ENCODE measurements at places on chromosomes 5 and 9.

DNA sequence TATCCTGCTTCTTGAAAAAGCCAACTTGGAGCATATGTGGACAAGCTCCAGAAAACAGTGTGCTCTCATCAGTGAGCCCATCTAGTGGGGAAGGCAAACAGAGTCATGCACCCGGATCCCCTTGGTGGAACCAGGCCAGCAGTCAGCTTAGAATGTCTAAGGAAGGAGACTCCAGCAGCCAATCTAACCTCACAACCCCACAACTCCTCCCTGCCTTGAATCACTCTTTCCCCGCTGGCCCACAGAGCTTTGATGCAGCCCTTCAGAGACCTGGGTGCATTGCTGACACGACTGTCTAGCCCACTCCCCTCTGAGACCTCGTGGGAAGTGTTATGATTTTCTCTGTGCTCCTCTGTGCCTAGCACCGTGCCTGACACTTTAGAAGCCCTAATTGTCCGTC, 623.7 kb downstream of the BNC2 start:
- DNase-seq, result no peak

DNA sequence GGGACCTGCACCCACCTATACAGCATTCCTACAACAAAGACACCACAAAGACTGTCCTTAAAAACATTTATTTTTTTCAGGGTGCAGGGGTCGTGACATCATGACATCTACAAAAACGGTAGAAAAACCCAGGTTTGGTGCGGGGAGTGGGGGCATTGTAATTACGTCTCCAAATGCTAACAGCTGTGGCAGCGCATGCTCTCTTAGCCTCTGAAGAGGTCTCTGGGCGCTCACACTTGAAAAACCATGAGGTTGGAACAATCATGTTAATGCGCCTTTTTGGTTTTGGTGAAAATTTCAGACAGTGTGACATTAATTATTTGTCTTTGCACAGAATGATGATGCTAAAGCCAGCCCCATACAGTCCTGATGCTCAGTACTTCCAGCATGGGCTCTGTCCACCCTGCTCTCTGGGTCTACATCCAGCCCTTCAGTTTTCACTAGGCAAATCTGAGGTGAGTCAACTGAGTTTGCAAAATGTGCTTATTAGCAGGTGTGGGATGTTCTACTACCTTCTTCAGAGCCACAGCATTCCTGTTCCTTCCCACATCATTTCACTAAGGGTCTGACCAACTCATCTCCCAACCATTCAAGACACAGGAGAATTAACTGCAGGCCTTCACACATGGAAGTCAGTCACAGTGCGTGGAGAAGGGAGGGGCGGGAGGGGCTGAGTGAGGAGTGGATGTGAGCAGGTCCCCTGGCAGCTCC, 14.1 kb downstream of the ALDH1B1 start:
- DNase-seq, result no peak

DNA sequence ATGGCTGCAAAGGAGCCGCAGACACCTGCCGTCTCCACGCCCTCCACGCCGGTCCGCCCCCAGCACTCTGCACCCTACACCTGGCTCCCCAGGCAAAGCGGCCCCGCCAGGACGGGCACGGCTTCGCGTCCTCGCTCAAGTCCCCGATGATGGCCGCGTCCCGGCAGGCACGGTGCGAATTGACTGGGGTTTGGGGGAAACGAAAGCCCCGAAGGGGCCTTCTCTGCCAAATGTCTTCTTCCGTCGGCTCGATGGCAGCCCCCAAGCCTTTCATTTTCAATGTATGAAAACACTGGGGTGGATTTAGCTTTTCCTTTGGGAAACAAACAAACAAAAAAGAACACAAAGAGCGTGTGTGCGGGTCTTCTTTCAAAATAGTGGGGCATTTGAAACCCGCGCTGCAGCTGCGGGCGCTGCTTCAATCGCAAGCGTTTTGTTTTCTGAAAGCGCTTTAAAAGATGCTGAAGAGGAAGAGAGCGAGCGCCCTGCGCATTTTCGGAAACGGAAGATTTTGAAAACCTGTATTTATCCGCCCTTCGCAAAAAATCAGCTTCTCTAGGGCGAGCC, 160.0 kb downstream of the RMI1 start:
- DNase-seq, result no peak

- no peak for DNase-seq
These were observed 254.2 kb downstream of the FANCC start for GRCh38 chr9:95063300-95063699.

DNA sequence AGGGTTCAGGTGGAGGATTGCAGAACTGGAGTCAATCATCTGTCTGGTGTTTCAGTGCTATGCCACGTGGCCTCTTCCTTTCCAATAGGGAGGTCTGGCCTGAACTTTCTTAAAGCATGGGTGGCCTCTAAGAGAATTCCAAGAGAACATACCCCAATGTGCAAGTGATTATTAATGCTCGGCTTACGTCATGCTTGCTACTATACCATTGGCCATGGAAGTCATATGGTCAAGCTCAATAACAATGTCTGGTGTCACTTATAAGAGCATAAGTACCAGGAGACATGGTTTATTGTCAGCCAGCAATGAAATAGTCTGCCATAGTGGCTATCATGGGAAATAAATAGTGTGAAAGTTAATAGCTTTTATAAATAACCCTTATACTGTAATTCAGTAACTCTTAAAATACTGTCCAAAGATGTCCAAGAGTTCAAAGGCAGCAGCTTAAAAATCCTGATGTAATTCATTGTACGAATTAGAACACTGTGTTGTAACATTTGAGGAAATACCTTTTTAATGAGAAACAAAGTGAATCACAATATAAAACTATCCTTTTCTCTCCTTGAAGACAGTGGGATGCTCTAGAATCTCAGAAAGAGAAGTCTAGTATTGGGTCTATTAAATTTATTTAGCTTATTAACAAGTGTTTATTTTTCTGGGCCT, 355.4 kb upstream of the PRR16 start:
- DNase-seq, result no peak

DNA sequence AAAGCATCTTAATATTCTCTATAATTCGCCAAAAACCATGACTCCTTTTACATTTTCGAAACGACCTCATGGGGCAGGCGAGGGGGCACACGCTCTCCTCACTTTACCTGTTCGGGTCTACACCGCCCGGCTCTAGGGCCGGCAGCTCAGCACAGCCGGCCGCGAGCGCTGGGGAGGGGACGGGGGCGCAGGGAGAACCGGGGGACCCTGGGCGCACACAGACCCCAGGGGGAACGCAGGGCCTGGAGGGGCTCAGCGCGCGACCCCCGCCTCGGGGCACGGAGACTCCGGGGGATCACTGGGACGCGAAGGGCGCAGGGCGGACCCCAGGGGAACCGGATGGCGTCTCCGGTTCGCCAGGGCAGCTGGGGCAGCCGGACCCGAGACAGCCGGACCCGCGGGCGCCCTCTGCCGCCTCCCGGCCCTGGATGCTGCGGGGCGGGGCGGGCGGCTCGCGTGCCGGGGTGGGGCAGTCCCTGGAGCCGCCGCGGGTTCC, at the start of gene AHRR:
TSS of gene AHRR (plus strand) at position 485 of the 496 bp plus-strand sequence. CDS start 22,189 bp downstream, outside the sequence.
- peak; percentile 51 for DNase-seq

GRCh38 chr9:126956917-126957686, 42.5 kb downstream of the RALGPS1 start:
- no peak for DNase-seq

GRCh38 chr9:135281791-135282737, 194.6 kb downstream of the OLFM1 start:
- DNase-seq, result no peak

DNA sequence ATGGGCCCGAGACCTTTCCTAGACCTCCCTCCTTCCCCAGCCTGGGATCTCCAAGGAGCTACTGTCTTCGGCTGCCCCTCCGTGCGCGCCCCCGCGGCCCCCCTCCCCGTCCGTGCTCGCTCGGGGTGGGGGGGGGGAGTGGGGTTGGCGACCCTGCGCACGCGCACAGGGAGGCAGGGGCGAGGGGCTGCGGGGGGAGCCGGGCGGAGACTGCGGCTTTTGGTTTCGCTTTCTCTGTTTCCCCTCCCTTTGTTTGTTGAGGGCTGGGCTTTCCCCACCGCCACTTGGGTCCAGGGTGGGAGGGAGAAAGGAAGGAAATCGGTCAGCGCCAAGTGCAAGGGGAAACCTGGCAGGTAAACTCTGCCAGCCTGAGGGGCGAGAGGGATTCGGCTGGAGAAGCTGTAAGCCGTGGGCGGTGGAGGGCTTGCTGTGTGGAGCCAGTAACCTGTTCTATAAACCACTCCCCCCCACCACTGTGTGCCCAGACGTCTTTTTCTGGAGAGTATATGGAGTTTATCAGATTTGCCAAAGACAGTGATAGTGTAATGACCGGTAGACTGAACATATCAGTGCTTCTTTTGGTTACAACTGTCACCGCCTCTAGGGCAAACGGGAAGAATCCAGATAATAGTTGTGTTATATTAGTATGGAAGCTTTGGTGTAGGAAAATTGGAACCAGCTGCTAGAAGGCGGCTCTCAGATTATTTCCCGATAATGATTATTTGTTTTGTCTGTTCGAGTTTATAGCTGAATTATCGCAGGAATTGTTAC, 684 bp downstream of the DNAJA1 start:
- no peak for DNase-seq

DNA sequence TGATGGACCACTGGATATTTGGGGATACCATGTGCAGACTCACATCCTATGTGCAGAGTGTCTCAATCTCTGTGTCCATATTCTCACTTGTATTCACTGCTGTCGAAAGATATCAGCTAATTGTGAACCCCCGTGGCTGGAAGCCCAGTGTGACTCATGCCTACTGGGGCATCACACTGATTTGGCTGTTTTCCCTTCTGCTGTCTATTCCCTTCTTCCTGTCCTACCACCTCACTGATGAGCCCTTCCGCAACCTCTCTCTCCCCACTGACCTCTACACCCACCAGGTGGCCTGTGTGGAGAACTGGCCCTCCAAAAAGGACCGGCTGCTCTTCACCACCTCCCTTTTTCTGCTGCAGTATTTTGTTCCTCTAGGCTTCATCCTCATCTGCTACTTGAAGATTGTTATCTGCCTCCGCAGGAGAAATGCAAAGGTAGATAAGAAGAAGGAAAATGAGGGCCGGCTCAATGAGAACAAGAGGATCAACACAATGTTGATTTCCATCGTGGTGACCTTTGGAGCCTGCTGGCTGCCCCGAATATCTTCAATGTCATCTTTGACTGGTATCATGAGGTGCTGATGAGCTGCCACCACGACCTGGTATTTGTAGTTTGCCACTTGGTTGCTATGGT, 54.5 kb upstream of the HNRNPA0 start:
- DNase-seq, result no peak

DNA sequence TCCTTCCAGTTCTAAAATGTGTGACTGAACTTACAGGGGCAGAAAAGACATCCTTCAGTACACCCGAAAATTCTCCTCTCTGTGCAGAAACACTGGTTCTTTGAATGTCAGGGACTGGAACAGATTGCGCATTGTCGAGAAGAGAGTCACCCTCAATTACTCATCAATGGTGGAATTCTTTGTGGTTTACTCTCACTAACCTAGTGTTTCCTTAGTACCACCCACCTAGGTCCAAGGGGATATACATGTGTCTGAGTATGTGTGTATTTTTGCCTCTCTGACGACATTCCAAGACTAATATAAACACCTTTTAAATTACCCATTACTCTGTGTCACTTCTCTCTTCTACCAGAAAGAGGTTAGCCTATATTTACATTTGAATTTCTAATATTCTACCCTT, 660.8 kb downstream of the TLE1 start:
- DNase-seq, result no peak

DNA sequence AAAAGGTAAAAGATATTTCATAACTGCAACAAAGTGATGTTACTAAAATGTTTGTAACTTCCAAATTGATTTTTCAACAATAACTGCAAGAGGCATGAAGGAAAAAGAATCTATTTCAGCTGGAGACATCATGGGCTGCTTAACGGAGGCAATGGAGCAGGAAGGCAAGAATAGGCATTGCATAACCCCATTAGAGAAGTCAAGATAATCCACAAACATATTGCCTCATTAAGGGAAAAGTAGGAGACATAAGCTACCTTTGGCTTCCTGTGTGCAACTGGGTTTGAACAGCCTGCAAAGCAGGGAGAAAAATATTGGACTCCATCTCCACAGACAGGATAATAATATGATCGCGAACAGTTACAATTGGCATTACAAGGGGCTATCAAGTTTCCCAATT, 46.7 kb downstream of the SLCO4C1 start:
- DNase-seq, result no peak

- DNase-seq, result no peak
These were observed 48.5 kb upstream of the SNCAIP start for GRCh38 chr5:122263352-122264030.

DNA sequence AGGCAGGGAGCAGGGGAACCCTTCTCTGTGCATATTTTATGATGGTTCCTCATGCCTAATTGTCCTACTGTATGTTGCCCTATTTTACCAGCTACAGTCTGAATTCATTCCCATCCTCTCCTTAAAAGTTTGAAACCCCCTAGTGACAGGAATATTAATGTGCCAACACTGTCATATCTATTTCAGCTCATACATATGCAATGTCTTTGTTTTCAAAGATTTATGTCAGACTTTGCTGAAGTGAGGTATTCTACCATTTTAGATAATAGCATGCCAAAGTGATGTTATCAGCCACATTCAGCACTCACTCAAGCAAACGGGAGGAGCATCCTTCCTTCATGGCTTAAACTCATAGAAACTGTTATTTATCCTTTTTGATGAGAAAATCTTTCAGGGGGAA, 696.5 kb downstream of the NR2F1-AS1 start:
- DNase-seq, result no peak

GRCh38 chr5:161167016-161167767, 315.2 kb upstream of the ATP10B start:
- DNase-seq, result no peak

Measured in GOT3 (cell line).